ENCODE measurements at places on chromosomes 7 and 10. TPM values are rescaled to one million over a fixed set of nuclear protein-coding genes. Genes with fewer than 3 reads are reported as not detected.

LLCFC1 gene
- total RNA-seq: not detected

DNA sequence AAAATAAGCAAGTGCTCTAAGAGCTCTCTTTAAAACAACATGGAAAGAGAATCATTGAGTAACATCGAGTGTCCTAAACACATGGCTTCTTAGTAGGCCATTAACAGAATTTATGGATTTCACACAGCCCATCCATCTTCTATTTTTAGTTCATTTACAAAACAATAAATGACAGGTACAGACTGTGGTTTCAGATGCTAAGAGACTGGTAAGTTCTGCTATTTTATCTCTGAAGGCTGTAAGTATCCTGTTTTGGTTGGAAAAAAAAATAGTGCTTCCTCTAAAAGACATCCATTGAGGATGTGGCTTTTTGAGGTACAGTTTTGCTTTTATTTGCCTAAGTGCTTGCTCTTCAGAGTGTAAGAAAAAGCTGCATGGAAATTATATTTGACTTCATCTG, 27.4 kb upstream of the GNAI1 start:
- DNase-seq: peak; percentile 6

SOSTDC1 gene
- total RNA-seq: 13.4 TPM

DNA sequence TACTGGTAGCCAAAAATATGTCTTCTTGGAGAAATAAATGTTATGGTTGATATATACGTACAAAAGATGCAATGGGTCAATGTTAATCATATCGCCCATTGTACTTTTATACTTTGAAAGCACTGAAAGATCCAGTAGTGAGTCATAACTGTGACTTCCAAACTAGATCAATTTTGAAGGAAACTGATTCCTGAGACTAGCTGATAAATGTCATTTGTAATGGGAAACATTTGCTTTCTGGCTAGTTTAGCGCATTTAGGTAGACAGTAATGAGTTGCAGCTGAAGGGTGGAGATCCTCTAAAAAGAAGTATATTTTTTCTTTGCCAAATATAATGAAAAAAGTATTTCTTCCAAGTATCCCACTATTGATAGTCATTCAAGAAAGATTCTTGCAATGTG, 53.5 kb upstream of the ARHGAP21 start:
- no peak for DNase-seq

DNA sequence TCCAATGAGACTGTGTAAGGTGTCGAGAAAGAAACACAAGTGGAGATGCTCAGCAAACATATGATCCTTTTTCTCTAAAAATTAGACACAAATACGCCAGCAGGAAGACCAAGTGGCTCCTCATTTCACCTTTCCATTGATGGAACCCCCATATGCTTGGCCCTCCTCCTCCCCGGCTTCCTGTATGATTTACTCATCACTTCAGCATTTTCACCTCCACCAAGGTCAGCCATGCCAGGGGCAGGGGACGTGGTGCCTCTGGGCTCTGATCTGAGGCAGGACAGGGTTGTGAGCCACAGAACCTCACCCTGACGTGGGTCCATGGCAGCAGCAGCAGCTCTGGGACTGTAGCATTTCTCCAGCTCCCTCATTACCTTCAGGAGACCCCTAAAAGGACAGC, 116.8 kb upstream of the PFKP start:
- no peak for DNase-seq

DNA sequence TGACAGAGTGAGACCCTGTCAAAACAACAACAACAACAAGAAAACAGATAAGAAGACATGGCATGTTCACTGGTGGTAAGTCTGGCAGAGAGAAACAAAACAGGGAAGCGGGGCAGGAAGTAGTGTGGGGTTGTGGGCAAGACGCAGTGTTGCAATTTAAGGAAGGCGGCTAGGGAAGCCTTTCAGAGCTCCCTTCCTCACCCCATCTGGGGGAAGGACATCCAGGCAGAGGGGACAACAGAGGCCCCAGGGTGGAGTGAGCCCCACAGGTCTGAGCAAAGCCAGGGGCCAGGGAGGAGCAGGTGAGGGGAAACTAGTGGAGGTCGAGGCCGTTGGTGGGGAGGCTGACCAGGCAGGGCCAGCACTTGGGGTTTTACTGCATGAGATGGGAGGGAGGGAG, 16.8 kb downstream of the LAT2 start:
- no peak for DNase-seq

GRCh38 chr10:21020545-21020944, 123.4 kb upstream of the NEBL start:
- DNase-seq: no peak

DNA sequence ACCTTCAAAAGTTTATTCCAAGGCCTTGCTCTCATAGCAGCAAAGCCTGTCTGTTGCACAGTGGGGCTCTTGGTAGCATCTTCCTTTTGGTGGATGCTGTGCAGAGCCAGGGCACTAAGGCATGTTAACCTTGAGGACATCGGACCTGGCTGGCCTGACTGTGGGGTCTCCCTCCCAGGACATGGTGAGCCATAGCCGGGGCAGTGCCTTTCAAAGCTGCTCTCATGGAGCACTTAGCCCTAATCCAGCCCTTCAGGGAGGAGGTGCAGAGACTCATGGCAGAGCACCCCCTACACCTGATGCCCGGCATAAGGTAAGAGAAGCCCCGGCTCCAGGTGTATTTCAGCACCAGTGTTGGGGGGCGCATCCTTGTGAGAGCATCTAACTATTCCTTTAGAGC, 941.4 kb upstream of the ZNF722 start:
- no peak for DNase-seq

ANLN gene
- 1.2 TPM for total RNA-seq

All from kidney (tissue), 22 donors.